Forelimb muscle (tissue), 1 donor: ENCODE measurements at places on chromosomes 12 and 14.

- peak; percentile 84 for DNase-seq
Measured at GRCh38 chr14:52131640-52132320, 62.9 kb upstream of the NID2 start.

DNA sequence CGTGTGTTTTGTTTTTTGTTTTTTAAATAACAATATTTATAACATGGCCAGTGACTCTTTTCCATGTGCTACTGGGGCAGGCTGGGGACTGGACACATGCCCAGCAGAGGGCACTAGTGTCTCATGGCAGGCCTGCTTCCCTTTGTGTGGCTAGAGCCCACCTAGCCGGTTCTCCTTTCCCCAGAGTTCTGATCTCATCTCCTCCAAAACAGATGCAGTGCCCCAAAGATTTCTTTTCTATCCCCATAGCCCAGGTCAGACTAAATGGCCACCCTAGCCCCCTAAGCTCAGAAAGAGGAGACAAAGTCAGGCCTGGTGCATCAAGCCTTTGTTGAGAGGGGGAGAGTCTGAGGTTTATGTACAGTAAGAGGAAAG lies 21.2 kb downstream of the PRPF40B start:
- no peak for DNase-seq

DNA sequence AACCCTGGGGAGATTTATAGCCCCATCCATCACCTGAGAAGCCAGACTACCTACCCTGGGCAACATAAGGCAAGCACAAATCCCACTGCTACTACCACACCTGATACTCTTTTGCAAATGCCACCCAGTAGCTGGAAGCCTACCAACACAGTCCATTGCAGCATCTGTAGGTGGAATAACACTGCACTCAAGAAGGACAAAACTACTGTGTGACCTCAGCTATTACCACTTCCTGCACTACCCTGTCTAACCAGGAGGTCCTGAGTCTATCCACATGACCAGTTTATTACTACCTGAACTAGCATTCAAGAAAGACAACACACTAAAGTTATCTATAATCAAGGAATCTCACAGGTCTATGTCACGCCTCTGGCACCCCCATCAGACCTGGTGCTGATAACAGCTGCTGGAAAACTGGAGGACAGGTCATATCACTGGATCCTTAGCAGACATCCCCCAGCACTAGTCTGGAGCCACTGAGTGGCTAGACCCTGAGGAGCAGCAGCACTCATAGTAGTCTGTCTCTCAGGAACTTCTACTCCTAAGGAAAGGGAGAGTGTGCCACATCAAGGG lies 2.9 kb upstream of the CLEC1A start:
- DNase-seq: no peak

GRCh38 chr14:92587700-92588085 lies 74.1 kb downstream of the RIN3 start:
- DNase-seq: no peak

DNA sequence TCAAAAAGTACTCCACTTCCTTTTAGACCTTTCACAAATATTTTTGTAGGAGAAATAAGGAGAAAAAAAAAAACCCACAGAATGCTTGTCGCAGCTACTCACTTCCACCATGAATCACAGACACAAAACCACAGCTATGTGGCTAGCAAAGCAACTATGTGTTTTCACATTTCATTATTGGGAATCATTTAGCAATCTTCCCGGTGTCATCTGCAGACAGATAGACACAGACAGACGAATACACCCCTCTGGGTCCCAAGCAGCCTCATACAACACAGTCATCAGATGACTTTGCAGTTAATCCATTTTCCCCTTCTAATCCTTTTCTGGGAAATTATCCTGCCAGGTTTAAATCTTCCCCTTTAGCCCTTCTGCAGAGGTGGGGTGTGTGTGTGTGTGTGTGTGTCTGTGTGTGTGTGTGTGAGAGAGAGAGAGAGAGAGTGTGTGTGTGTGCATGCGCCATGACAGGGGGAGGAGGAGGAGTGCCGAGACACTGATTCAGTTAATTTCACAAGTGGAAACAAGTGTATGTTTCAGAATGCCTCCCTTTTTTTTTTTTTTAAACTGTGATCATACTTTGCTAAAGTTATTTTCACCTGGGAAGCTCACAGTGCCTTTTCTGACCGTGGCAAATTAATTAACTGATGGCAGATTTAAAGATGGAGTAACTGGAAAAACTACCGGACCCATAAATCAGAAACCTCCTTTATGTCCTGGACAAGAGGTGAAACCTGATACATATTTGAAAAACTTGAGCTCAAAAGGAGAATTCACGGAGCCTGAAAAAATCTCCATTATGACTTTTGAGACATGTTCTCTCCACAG lies 39.9 kb downstream of the LTBP2 start:
- no peak for DNase-seq
